ENCODE measurements at places on chromosomes 1 and 21.

- no peak for DNase-seq
Measured at GRCh38 chr1:31717341-31717740, 13.5 kb upstream of the COL16A1 start.

DNA sequence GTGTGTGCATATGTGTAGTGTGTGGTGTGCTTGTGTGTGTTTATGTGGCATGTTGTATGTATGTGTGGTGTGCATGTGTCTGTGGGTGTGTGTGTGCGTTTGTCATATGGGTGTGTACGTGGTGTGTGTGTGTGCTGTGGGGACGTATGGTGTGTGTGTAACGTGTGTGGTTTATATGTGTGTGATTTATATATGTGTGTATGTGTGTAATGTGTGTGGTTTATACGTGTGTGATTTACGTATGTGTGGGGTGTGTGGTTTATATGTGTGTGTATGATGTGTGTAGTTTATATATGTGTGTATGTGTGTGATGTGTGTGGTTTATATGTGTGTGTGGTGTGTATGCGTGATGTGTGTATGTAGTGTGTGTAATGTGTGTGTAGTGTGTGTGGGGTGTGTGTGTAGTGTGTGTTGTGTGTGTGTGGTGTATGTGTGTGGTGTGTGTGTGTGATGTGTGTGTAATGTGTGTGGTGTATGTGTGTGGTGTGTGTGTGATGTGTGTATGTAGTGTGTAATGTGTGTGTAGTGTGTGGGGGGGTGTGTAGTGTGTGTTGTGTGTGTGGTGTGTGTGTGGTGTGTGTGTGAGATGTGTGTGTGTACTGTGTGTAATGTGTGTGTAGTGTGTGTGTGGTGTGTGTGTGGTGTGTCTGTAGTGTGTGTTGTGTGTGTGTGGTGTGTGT, 32.3 kb upstream of the ADARB1 start:
- DNase-seq: no peak

DNA sequence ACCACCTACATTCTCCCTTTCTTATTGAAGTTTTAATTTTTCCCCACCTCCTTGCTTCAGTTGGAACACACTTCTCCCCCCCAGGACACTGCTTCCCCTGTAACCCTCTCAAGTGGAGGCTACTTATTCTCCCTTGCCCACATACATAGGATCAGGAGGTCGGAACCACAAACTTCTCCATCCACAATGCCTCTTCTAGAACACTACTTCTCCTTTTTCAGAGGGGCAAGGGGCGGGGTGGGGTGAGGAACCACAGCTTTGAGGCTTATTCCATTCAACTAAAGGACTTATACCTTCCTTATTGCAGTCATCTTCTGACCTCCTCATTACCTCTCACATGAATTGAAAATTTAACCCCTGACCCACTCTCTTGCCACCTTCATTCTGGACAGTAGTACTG, 81.3 kb downstream of the NEK7 start:
- DNase-seq: no peak

- DNase-seq: no peak
Measured at GRCh38 chr1:79259390-79260336, 253.1 kb upstream of the ADGRL4 start.

DNA sequence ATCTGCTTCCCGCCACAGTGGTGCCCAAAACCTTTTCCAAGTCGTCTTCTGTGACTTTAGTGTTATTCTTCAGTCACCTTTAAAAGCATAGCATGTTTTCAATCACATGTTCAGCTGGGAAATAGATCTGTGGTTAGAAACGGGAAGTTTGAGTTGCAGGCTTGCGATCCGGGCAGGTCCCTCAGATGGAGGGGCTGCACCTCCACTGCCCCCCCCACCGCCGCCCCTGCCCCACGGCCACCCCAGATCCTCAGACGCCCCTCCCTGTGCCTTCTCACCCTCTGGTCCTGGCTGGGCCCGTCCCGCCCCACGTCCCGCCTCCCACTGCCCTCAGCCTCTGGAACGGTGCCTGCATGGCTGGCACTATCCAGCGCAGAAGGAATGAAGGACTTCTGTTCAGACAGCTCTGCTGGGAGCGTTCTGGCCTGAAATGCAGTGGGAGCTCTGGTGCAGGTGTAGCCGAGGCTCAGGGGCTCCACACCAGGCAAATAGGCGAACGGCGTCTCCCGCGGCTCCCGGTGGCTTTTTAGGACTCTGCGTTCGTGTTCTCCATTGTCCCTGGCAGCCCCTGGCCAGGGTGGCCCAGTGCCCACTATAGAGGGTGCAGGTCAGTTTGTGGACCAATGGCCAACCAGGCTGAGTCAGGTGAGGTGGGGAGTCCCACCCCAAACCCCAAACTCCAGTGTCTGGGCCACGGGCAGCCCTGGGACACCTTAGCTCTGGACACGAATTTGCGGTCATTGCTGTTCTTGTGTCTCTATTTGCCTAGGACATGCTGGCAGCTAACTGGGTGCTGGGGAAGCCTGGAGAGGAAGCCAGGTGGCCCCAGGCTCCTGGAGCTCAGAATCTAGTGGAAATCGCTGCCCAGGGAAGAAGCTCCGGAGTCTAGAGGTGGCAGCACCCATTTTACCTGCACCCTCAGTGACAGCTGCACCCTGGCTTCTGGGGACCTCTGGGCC, 67.1 kb downstream of the FAAP20 start:
- DNase-seq: no peak

Measured in CD4-positive, alpha-beta T cell treated with Interleukin-21 for 1 hour (primary cell).